ENCODE measurements at places on chromosomes 1 and 21. TPM values are rescaled to one million over a fixed set of nuclear protein-coding genes. Genes with fewer than 3 reads are reported as not detected.

The PLA2G2F gene
- 0.18 TPM for total RNA-seq

The RAB3B gene
- 0.14 TPM for total RNA-seq

The ERICH3 gene
- 0.55 TPM for total RNA-seq

The G0S2 gene
- total RNA-seq, result not detected

The NTRK1 gene
- 0.92 TPM for total RNA-seq

DNA sequence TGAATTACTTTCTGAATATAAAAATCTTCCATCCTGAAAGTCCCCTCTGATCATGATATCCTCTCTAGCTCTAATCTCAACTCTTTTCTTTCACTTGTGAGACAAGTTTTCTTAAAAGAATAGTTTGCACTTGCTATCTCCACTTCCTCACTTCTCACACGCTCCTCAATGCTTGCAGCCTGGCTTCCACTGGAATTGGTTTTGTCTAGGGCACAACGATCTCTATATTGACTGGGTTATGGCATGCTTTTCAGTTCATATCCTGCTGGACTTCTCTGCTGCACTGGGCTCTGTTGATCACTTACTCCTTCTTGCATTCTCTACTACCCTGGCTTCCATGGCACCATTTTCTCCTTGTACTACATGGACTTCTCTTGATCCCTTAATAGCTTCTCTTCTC is 474 bp downstream of the FCRLA start:
- H3K4me3 ChIP-seq, result no peak overlapping the region
- no peaks in the 10 kb centered on the region for H3K27me3 ChIP-seq
- H3K4me1 ChIP-seq, result no peaks in the 10 kb centered on the region
- DNase-seq, result no peak
- H3K27ac ChIP-seq, result no peak overlapping the region

- no peaks in the 10 kb centered on the region for H3K27me3 ChIP-seq
- H3K4me3 ChIP-seq, result no peak overlapping the region
- DNase-seq, result no peak
Measured at GRCh38 chr1:80056179-80056578, 1049.6 kb upstream of the ADGRL4 start.

GRCh38 chr1:113073479-113073950 is 517 bp downstream of the LRIG2 start:
- H3K27me3 ChIP-seq, result no peaks in the 10 kb centered on the region
- DNase-seq, result peak; percentile 87
- peaks cover 44% of the 10 kb centered on the region for H3K4me1 ChIP-seq
- H3K27ac ChIP-seq, result peak overlapping the region; percentile 92

GRCh38 chr1:241617426-241617825 is 22.7 kb downstream of the CHML start:
- H3K27ac ChIP-seq, result no peak overlapping the region
- H3K4me3 ChIP-seq, result no peak overlapping the region
- no peaks in the 10 kb centered on the region for H3K4me1 ChIP-seq
- no peaks in the 10 kb centered on the region for H3K27me3 ChIP-seq
- H3K36me3 ChIP-seq, result no peaks in the 10 kb centered on the region

DNA sequence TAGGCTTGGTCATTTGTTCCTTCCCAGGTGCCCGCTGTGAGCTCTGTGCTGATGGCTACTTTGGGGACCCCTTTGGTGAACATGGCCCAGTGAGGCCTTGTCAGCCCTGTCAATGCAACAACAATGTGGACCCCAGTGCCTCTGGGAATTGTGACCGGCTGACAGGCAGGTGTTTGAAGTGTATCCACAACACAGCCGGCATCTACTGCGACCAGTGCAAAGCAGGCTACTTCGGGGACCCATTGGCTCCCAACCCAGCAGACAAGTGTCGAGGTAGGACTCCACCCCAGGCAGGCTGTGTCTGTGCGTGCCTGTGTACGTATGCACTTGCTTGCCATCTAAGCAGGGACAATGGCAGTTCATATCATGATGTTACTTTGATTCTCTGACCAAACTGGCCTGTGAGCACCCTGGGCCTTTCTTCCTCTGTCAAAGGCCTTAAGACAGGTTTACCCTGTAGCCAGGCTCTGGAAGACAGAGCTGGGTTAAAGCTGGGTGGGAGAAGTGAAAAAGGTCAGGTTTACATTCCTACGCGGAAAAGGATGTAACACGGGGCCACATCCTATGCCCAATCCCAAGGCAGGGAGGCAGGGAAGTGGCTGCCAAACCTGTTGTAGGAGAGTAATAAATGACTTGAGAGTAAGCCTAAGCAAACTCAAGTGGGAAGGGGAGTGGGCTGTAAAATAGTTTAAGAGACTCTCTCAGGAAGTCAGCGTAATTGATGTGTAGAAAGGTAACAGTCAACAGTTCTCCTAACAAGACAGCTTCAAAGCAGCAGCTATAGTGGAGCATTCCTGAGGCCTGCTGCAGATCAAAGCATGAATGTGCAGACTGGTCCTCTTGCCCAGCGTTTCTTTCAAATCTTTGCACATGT is 42.5 kb downstream of the LAMC2 start:
- no peak for DNase-seq
- no peak overlapping the region for H3K4me3 ChIP-seq
- H3K36me3 ChIP-seq, result no peaks in the 10 kb centered on the region
- H3K4me1 ChIP-seq, result no peaks in the 10 kb centered on the region

GRCh38 chr21:45128613-45129188 is 54.3 kb downstream of the ADARB1 start:
- H3K27me3 ChIP-seq, result no peaks in the 10 kb centered on the region
- no peak overlapping the region for H3K4me3 ChIP-seq
- H3K4me1 ChIP-seq, result peaks cover 14% of the 10 kb centered on the region
- H3K36me3 ChIP-seq, result no peaks in the 10 kb centered on the region
- H3K27ac ChIP-seq, result no peak overlapping the region

All from stomach (tissue), 19 donors.